ENCODE measurements at places on chromosomes 7 and 10. TPM values are rescaled to one million over a fixed set of nuclear protein-coding genes. Genes with fewer than 3 reads are reported as not detected.

Gene POLR1F
- total RNA-seq, result 15.5 TPM

Gene SPDYE9
- total RNA-seq, result not detected

Gene C10orf53
- total RNA-seq, result not detected

Gene SPDYE11
- total RNA-seq, result not detected

Gene FAM180A
- not detected for total RNA-seq

Gene TMEM178B
- not detected for total RNA-seq

Gene SLC25A40
- total RNA-seq, result 4.4 TPM

Gene C10orf88
- 15.9 TPM for total RNA-seq

Gene EPDR1
- total RNA-seq, result 2.0 TPM

Gene IFIT2
- 8.1 TPM for total RNA-seq

Gene GIMAP8
- total RNA-seq, result 88.7 TPM

Gene BEND7
- 7.1 TPM for total RNA-seq

Gene GNAT3
- total RNA-seq, result not detected

Gene AGMO
- total RNA-seq, result 0.22 TPM

Gene PLAU
- total RNA-seq, result 1.6 TPM

Gene PAX4
- total RNA-seq, result not detected

Gene GCK
- 0.20 TPM for total RNA-seq

Gene KNDC1
- total RNA-seq, result 0.20 TPM

Gene HK1
- 93.3 TPM for total RNA-seq

Gene SFTPA1
- not detected for total RNA-seq

Gene CNNM2
- 1.6 TPM for total RNA-seq

Gene UPK3BL2
- total RNA-seq, result 2.6 TPM

Gene IDI2
- not detected for total RNA-seq

Gene RP9
- 7.6 TPM for total RNA-seq

Gene ZNF117
- total RNA-seq, result 3.1 TPM

Gene HTRA1
- 125 TPM for total RNA-seq

Gene CCDC146
- 0.79 TPM for total RNA-seq

Gene GHRHR
- total RNA-seq, result not detected

Gene CUBN
- 4.2 TPM for total RNA-seq

Gene FGL2
- total RNA-seq, result 0.20 TPM

Gene CCL26
- not detected for total RNA-seq

Gene DGKB
- total RNA-seq, result not detected

Gene ADGRA1
- not detected for total RNA-seq

Gene LIPF
- not detected for total RNA-seq

Gene AGR2
- total RNA-seq, result not detected

Gene CNPY1
- not detected for total RNA-seq

Gene WIPF3
- not detected for total RNA-seq

Gene BTBD16
- under 0.01 TPM for total RNA-seq

Gene H2BK1
- not detected for total RNA-seq

Gene FBXO24
- 0.20 TPM for total RNA-seq

Gene PARD3
- 23.1 TPM for total RNA-seq

Gene BICC1
- total RNA-seq, result 0.20 TPM
